ENCODE measurements at places on chromosomes 13 and 19.

DNA sequence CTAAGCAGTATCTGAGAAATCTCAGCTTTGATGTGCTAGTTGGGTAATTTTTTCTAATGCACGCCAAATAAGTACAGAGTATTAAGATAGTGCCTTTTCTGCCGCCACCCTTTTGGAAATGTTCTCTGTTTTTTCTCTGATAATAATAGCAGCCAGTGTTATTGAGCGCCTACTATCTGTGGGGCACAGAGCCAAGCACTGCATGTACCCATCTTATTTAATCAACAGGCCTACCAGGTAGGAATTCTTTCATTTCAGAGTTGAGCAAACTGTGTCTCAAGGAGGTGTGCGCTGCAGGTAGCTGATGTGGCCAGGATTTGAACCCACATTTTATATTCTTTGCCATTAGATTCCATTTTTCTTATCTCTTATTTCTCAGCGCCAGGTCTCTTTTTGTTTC is 1.4 kb downstream of the EPN1 start:
- no peak for DNase-seq

DNA sequence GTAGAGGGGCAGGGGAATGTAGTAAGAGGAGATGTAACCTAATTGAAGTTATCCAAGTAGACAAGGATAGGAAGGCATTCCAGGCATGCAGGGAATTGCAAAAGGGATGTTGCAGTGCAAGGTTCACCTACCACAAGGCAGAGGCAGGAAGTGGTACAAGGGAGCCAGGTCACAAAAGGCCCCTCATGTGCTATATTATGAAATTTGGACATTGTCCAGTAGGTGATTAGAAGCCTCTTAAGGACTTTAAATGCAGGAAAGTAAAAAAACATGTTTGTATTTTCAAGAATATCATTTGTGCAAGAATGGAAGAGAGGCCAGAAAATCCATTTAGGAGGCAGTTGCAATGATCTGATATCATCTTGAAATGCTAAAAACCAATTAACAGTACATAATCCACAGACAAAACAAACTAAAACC is 111.4 kb downstream of the FRY start:
- no peak for DNase-seq

GRCh38 chr19:2550431-2551171 is 74.7 kb downstream of the GADD45B start:
- no peak for DNase-seq

DNA sequence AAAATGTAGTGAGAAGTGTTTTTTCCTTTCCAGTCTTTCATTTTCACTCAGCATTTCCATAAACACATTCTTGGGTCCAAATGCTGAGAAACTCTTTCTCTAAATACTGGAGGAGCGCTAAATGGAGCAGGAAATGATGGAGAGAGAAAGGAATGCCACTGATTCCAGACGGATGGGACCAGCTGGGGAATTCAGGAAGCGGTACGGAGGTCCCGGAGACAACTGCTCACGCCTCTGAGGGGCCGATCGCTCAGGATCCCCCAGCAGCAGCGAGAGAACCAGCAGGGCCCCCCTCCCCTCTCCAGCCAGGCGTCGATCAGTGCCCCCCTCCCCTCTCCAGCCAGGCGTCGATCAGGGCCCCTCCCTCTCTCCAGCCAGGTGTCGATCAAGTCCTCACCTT is 13.2 kb downstream of the RASA3 start:
- no peak for DNase-seq

DNA sequence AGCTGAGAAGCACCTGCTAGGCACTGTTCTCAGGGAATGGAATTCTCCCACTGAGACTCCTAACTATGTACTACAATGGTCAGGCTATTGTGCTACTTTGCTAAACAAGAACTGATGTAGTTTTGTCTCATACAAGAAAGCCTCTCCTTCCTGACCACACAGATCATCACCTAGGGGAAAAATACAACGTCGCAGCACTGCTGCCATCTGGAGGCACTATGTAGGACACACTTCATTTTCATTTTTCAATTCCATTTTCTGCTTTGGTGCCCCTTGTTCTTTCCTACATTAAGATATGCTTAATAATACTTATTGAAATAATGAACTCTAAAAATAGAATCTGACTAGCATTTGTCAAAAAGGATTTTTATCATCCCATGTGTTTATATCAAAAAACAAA is 21.1 kb downstream of the PROSER1 start:
- no peak for DNase-seq

DNA sequence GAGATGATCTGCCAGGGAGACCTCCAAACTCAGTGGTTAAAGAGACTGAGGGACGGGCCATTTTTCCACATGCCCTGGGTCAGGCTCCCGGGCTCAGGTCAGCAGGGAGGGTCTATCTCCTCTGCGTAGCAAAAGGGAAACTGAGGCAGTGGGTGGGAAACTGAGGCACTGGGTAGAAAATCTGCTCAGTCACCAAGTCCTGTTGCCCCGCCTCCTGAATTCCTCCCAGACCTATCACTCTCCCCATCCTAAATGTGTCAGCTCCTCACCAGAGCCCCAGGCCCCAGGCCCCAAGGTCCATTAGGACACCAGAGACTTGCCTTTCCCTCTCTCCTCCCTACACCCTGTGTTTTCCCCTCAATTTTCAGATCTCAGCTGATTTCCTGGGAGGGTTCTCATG is 2.4 kb downstream of the CD320 start:
- DNase-seq = no peak

- no peak for DNase-seq
Measured at GRCh38 chr13:95650696-95651095, 6.2 kb upstream of the DZIP1 start.
